ENCODE measurements at places on chromosomes 1 and 21.

- DNase-seq = no peak
These were observed 64.1 kb upstream of the ACTL8 start for GRCh38 chr1:17690906-17691634.

DNA sequence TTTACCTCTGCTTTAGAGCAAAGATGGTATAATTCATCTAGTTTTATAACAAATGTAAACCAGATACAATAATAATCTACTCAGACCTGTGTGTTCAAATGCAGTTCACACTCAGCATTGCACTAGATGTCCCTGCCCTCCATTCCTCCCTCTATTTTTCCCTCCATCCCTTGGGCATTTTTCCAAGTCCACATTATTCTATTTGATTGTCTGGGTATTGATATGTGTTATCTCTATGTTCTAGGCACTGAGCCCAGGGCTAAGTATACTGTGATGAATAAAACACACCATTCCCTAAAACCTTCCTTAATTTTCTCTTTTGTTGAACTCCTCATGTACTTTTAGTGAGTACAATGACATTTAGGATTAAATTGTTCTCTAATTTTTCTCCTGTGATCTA, 66.2 kb upstream of the HMCN1 start:
- DNase-seq = no peak

DNA sequence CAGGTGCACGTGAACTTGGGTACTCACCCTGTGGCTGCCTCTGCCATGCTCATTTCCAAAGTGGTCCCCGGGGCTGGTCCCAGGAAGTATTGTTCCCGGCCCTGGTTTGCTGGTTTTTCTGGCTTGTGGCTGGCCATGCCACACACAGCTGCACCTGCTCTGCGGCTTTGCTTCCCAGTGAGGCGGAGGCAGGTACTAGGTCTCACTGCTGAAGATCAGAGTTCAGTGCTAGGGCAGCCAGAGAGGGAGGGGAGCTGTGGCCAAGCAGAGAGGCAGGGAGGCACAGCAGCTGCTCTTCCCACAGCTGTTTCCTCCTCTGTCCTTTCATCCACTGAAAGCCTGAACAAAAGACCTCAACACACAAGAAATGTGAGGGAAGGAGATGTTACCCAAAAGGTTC, 30.5 kb downstream of the ENO1 start:
- DNase-seq = no peak

DNA sequence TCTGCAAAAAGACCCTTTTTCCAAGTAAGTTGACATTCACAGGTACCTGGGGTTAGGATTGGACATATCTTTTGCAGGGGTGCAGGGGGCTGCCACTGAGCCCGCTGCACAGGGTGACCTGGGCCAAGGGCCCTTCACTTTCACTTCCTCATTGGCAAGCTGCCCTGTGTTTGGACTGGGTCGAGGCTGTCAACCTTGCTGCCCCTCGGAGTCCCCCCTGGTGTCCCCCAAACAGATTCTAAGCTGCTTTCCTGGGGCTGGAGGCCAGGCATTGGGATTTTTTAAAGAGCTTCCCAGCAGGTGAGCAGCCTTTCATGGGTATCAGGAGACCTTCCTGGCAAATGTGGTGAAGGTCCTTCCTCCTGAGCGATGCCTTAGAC, 7.9 kb upstream of the UMODL1 start:
- DNase-seq = peak; percentile 32

- DNase-seq = no peak
These were observed 49.5 kb downstream of the YARS1 start for GRCh38 chr1:32767641-32768040.

- DNase-seq = no peak
These were observed 879 bp downstream of the CPTP start for GRCh38 chr1:1325288-1326074.

DNA sequence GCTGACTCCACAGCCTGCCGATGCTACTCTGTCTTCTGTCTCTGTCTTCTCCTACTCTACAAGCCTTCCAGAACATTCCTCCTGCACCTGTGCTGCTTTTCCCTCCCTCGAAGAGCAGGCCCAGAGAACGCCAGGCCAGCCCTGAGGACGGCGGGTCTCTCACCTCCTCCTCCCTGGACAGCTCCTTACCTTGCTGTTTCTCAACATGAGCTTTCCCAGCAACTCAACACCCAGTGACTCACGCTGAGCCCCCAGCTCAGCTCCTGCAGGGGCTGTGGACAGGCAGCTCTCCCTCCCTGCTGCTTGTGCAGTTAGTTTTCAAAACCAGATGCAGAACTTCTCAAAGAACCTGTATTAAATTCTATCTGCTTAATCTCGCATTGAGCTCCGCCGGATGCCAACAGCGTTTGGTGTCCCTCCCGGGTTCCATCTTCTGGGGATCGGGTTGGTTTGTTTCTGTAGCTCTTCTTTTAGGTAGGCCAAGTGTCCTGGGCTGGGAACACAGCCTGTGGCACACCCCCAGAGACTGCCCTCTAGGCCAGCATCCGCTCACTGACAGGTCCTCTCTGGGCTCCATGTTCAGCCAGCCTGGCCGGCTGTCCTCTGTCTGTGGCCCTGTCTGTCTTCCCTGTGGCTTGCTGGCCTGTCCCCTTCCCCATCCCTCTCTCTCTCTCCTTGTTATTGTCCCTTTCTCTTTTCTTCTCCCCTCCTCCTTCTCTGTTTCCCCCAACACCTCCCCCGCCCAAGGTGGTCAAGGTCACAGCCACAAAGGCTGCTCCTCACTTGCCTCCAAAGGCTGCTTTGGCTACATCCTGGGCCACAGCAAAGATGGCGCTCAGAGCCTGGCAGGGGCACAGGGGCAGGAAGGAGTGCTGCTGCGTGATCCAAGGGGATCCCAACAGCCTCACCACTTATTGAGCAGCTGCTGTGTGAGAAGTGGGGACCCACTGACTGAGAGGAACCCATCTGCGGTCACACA, 391.0 kb downstream of the MATN1 start:
- DNase-seq = no peak

DNA sequence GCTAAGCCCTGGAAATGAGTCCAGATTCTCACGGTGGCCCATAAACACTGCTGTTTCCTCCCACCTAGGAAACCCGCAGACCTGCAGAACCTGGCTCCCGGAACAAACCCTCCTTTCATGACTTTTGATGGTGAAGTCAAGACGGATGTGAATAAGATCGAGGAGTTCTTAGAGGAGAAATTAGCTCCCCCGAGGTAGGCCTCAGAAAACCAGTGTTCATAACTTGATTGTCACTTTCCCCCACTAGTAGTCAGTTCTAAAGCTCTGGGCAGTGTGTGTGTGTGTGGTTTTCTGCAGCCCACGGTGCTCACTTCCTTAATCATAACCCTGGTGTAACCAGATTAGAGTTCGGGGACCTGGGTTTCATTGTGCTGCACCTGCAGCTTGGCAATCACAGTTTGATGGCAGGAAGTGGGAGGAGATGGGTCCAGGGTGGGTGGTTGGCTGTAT, 39.1 kb downstream of the CLIC6 start:
- peak; percentile 51 for DNase-seq

GRCh38 chr1:109910963-109911798, 532 bp downstream of the CSF1 start:
- DNase-seq = peak; percentile 57

DNA sequence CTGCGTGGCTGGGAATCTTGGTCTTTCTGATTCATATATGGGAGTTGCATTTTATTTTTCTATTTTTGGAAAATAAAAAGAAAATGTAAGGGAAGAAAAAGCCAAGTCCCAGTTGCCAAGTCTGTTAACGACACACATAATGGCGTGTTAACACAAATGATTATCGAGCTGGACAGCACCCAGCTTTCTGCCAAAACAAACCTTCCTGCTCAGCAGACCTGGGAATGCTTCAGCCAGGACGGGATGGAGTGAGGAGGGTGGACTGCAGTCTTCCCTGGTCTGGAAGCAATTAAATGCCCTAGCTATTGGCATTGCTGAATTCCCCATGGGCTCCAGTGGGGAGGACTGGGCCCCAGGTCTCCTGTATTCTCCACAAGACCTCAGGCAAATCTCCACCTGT, 184.2 kb upstream of the USP24 start:
- no peak for DNase-seq

DNA sequence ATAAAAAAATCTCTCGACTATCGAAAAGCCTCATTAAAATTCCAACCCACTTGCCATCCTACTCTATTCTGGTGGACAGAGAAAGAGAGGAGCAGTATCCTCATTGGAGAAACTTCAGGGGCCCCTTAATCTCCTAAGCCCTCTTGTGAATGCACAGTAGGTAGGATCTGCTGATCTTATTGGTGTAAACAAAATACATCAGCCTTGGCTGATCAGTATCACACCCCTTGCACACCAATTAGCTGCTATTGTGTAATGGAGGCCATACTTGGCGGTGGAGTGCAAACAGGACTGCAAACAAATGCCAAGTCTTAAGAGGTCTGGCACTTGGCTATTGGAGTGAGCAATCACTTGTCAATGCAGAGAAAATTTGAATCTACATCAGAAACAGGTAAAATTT, 15.7 kb downstream of the VCAM1 start:
- DNase-seq = no peak

DNA sequence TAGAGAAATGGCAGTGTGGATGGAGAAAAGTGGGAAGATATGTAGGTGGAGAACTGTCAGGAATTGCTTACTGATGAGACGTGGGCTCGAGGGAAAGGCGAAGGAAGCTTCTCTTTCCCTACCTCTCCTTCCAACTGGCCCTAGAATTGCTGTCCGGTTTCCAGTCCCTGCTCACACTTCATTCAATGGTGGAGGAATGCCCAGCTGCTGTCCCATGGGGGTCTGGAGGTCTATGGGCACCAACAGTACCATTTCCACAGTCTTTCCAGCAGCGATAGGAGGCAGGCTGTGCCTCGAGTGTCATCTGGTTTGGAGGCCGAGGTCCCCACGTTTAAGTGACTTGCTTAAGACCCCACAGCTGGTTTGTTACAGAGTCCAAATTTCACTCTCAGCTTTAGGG, 31.5 kb upstream of the CD1D start:
- no peak for DNase-seq

DNA sequence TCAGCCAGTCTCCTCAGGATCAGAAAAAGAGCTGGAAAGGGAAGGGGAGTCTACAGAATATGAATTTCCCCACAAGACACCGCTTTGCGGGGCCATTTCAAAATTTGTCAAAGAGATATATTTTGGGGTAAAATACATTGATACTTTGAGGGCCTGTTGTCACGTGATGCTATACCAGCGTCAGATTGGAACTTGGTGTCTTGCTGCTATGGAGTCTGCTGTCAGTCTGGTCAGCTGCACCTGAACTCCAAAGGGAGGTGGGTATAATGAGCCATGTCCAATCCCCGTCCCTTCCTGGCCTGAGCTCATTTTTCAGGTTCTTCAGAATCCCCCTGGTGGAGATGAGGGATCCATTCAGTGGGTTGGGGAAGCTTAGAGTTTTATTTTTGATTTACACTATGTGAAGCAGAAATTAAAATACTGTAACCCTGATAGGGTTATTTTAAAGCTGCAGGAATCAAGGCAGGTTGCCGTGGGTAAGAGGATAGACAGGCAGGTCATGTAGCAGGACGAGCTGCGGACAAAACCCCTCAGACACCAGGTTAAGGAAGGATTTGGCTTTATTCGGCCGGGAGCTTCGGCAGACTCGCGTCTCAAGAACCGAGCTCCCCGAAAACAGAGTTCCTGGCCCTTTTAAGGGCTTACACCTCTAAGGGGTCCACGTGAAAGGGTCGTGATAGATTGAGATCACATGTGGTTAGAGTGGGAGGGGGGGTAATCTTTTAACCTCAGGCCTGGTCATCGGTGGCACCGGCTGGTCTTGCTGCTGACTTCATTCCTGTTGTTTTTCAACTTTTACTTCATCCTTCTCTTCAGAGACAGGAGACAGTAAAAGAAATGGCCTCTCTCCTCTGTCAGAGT, 2.2 kb upstream of the POFUT2 start:
- no peak for DNase-seq

DNA sequence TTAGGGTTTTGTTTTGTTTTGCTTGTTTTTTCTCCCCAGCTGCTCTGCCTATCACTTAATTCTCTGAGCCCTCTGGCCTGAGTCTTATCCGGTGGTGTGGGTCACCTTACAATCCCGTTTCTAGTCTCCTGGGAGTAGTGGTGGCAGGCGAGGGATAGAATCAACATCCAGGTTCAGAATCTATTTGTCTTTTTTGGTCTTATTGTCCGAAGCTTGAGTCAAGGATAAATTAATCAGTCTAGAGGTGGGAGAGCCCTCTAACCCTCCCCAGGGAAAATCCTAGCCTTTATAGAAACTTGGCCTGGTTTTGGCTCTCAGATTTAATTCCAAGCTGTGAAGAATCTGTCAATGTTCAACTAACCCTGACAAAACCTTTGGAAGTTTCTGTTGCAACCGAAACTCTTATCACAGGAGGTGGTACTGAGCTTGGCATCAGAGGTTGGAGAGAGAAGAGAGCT, 246.3 kb downstream of the FGGY start:
- no peak for DNase-seq

DNA sequence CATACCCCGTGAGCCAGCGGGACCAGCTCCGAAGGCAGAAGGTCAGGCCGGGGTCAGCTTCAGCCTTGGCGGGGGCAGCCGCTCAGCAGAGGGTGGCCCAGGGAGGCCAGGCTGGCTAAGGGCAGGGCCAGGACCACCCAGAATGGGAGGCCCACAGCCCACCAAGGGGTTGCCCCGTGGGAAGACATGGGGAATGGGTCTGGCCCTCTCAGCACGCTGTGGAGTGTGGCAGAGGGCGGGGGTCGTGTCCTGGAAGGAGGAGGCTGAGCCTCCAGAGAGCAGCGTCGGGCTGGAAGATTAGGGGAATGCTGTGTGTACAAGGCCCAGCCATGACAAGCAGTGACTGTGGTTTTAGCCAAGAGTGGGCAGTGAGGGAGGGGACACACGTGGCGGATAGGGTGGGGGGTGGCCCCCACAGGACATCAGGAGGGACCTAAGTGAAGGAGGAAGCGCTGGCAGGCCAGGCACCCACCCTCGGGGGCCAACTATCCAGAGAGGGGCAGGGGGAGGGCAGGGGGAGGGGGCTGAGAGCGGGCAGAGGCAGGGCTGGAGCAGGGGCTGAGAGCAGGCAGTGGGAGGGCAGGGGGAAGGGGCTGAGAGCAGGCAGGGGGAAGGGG, 43.9 kb upstream of the POFUT2 start:
- no peak for DNase-seq

DNA sequence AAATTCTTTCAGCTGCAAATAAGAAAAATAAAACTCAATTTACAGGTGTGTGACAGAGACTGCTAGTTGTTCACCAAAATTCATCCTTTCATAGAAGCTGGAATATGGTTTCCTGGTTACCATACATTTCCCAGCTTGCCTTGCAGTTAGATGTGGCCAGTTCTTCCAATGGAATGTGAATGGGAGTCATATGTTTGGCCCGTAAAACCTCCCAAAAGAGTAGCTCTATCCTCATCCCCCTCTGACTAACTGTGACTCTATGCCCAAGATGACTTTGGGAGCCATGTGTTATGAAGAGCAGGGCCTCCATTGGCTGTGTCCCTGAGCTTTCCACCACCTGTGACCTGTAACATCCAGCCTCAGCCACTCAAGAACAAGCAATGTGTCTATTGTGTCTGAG, 90.6 kb upstream of the NGF start:
- no peak for DNase-seq

DNA sequence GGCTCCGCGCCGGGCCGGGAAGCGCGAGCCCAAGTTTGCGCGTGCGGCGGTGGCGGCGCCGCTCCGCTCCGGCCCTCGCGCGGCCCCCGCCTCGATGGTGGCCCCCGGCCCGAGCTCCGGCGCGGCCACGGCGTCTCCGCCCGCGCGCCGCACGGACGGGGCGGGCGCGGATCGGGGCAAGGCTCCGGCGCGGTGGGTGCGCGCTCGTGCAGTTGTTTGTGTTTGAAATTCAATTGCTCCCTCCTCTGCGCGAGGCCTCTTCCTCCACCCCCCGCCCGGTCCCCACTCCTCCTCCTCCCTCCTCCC, at the start of gene HDGF:
TSS of gene HDGF (minus strand) at position 225 of the 306 bp plus-strand sequence. CDS start 246 bp downstream, outside the sequence.
- no peak for DNase-seq

Data from CD8-positive, alpha-beta T cell (primary cell).